Fibroblast of skin of left biceps (primary cell): ENCODE measurements at places on chromosomes 11 and 22.

GRCh38 chr22:40364431-40364830 lies 6.0 kb upstream of the SGSM3 start:
- DNase-seq, result no peak

DNA sequence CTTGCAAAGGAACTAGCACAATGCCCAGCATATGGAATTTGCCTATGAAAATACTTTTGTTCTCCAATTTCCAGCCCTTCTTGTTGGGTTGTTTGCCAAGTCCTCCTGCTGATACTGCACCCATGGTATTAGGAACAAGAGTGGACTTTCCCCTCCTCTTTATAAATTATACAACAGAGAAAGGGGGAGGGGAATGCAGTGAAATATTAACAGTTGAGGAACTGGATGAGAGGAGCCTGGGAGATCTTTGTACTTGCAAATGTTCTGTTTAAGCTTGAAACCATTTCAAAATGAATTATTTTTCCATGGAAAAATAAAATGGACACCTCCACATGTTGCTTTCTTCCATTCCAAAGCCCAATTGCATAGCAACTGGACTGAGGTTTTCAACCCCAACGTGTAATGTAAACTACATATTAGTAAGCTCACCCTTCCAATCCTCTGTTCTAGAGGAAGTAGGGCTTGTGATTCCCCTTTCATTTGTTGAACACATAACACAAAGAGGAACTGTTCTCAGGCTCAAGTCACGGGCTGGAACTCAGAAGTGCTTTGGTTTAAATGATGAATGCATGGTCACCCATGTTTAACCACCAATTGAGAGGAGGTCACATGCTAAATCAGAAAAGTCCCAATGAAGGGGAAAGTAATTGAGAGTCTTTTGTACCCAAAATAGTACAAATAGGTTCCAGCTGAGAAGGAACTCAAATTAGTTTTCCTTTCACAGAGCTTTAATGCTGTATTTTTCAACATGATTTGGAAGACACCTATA lies 66.2 kb upstream of the ZC3H12C start:
- DNase-seq, result no peak

DNA sequence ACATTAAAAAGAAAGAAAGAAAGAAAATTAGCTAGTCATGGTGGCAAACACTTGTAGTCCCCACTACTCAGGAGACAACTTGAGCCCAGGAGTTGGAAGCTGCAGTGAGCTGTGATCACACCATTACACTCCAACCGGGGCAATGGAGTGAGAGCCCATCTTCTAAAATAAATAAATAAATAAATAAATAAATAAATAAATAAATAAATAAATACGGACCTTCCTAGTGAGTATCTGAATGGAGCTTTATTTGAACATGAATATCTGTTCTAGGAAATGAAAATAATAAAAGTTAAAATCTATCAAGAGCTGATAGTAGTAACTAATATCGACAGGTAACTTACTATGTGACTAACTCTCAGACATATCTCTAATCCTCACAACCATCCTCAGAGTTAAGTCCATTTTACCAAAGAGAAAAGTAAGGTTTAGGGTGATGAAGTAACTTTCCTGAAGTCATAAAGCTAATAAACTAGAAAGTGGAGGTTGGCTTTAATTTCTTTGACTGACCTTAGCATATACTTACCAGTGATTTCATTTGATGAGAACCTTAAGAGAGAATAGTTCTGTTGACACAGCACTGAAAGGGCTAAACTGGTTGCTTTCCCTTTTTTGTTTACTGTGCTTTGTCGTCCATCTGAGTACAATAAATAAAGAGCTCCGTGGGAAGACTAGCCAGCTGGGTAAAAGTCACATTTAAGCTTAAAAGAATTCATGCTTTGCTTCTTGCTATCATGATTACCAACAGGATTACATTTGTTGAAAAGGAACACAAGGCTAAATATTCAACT lies 22.4 kb downstream of the ENTHD1 start:
- DNase-seq, result no peak

DNA sequence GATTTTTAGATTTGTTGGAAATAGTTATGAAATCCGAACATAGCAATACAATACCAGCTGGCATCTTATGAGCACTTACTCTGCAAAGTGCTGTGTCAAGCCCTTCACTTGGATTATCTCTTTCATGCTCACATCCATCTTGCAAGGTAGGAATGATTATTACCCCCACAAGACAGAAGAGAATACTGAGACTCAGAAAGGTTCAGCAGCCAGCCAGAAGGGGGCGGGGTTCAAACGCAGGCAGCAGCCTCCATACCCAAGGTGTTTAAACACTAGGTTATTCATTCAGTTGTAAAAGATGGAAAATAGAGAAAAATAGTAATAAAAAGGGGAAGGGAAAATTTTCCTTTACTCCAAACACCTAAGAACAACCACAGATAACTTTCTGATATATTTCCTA lies 158.5 kb downstream of the CCDC34 start:
- DNase-seq, result no peak

DNA sequence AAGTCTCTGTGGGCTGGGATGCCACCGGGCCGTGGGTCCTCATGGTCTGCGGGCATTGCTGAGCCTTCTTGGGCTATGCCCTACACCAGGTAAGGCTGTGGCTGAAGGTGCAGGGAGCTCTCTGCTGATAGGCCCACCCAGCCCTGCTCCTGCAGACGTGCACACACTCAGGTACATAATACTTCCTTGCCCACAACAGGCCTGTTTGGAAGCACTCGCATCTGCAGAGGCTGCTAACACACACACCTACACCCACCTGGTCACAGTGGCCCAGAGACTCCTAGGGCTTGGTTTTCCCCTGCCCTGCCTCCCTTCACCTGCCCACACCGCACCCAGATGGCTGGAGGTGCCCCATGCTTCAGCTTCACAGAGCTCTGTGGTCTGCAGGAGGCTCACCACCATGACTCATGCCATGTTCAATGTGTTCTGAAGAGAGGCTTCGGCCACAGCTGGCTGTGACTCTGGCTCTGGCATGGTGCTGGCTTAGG lies 72.8 kb upstream of the KCNQ1OT1 start:
- DNase-seq, result no peak

DNA sequence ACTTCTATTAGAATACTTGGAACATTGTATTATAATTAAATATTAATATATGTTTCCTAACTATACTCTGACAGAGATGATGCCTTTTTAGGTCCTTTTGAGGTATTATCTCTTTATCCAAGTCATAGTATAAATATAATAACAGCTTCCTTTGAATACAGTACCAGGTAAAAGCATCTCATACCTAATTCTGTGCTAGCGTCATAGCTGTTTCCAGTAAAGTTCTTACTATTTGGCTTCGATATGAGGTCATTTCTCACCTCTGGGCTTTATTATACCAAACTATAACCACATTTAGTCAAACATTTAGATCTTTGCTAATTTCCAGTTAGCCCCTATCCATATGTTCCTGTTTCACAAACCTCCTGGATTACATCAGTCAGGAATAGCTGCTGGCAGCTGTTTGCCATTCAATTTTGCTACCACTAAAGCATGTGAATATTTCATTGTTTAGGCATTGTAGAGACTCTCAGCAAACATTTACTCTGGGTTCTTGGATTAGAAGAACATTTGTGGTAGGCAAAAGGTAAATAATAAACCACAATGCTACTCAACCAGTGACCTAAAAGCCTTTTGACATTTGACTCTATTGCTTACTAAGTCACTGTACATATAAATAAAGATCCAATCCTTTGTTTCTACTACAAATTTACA lies 255.1 kb downstream of the TTC28 start:
- no peak for DNase-seq

GRCh38 chr11:100329352-100329751 lies 357.7 kb upstream of the ARHGAP42 start:
- no peak for DNase-seq

GRCh38 chr11:132264616-132265015 lies 894.2 kb downstream of the NTM start:
- DNase-seq, result no peak

- DNase-seq, result peak; percentile 45
These were observed 168.8 kb downstream of the RCN1 start for GRCh38 chr11:32259641-32260081.

DNA sequence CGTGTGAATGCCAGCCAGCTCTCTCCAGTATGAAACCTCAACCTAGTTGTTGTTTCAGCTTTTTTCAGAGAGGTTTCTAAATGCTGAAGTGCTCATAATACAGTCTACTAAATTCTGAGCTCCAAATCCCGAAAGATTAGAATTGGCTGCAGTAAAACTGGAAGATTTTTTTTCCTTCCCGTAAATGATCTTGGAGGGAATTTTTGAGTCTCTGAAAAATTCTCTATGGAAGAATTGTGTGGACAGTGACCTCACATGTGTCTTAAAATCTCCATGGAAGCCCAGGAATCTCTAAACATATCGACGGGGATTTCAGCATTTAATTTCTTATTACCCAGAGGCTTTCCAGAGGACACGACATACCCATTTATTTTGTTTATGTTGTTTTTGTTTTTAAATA lies 1499.2 kb downstream of the LRRC4C start:
- no peak for DNase-seq

DNA sequence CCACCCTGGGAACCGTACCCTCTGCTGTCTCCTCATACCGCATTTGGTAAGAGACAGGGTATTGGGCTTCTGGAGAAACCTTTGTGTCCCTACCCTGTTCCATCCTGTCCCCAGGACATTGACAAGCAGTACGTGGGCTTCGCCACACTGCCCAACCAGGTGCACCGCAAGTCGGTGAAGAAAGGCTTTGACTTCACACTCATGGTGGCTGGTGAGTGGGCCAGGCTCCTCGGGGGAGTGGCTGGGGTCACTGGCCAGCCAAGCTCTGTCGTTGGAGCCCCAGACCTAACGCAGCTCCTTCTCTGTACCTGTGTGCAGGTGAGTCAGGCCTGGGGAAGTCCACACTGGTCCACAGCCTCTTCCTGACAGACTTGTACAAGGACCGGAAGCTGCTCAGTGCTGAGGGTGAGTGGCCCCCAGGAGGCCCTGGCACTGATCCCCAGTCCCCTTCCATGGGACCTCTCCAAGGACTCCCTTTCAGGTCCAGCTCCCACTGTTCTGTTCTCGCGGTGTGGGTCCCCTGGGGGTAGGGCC lies 3.8 kb upstream of the GP1BB start:
- no peak for DNase-seq

DNA sequence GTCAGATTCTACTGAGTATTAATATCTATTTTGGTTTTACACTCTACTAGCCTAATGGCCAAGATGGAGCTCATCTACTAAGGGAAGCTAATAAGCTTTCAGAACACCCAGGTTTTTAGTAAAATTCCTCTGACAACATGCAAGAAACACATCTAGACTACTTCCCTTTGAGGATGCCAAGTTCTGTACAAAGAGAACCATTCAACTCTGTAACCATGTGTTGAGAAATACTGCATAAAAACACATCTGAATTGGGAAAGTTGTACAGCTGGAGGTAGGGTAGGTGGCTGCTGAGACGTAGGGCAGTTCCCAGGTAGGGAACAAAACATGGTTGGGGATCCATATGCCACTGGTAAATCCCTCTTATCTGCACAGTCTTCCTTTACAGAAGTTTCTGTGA lies 66.2 kb downstream of the SC5D start:
- DNase-seq, result no peak

DNA sequence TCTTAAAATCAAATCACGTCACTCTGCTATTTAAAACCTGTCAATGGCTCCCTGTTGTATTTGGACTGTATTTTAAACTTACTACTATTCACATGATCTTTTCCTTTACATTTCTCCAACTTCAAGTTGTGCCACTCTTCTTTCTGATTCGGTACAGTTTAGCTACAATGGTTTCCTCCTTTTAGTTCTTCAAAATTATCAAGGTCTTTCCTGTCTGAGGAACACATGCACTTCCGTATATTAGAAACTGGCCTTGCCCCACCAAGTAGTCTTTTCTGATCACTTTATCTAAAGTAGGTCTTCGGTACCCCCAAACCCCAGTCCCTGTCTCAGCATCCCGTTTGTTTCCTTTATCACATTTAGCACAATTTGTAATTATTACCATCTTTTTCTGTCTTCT lies 81.8 kb downstream of the MTMR3 start:
- DNase-seq, result no peak

DNA sequence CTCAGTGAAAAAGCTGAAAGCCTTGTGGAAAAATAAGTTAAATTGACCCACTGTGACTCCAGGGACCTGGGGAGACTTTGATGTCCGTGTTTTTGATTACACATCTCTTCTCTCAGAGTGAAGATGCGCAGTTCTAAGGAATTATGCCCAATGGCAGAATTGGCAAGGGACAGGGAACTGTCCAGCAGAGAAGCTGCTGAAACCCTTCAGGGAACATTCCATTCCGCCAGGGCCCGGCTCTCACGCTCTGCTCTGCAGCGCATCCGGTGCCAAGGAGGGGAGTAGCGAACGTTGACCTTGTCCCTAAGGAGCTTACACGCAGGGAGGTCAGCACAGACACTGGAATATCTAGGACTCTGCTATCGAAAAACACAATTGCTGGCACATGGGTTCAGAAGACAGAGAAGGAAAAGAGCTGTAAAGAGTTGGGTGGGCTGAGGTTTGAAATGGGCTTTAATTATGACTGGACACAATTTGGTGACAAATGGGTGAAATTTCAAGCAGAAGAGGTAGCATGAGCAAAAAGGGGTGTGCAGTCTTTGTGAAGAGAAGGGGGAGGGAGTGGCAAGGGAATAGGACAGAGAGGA lies 64.5 kb upstream of the B3GAT1 start:
- no peak for DNase-seq

- DNase-seq, result peak; percentile 79
These were observed 12.3 kb upstream of the ASPHD2 start for GRCh38 chr22:26416670-26417276.

DNA sequence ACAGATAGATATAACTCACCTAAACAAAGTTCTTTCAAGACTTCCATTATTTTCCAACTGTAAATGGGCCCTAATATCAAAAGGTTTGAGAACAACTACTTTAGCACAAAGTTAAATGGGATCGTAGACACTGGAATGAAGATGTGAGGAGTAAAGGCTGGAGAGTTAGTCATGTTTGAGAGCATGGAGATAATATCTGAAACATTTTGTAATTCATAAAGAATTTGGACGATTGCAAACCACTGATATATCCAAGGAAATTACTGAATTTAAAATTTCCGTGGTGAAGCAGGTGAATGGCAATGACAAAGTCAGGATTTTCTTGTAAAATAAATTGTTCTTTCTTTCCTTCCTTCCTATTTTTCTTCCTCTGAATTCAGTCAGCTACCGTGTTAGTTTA lies 564.9 kb downstream of the CNTN5 start:
- DNase-seq, result no peak

DNA sequence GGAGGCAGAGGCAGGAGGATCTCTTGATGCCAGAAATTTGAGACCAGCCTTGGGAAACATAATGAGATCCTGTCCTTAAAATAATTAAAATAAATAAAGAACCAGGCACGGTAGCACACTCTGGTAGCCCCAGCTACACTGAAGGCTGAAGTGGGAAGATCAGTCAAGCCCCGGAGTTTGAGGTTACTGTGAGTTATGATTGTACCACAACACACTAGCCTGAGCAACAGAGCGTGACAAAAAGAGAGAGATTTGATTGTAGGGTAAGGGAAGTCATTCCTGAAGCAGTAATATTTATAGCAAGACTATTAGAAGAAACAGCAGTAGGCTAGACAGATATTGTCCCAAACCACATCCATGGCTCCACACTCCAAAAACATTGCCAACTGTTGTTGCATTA lies 1408.4 kb upstream of the TENM4 start:
- DNase-seq, result no peak

DNA sequence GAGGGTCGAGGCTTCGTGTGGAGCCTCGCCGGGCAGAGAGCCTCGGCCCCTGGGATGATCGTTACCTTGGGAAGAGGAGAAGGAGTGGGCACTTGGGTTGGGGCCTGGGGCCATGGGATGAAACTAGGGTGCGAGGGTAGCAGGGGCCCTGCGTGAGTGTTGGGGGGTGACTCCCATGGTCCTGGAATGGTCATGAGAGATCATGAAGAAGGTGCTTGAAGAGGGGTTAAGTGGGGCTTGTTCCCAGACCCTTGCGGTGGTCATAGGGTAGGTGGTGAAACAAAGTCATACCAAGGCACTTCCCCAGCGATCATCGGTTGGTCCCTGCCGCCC lies 284 bp downstream of the CCS start:
- no peak for DNase-seq
